ENCODE measurements at places on chromosomes 5 and 9. TPM values are rescaled to one million over a fixed set of nuclear protein-coding genes. Genes with fewer than 3 reads are reported as not detected.

The GEMIN5 gene
- total RNA-seq, result 19.2 TPM

The IFNE gene
- total RNA-seq, result not detected

The TTC16 gene
- not detected for total RNA-seq

The ANXA2R gene
- 3.5 TPM for total RNA-seq

GRCh38 chr9:108048406-108049025, 558.9 kb upstream of the KLF4 start:
- H3K4me3 ChIP-seq, result no peak overlapping the region
- H3K27me3 ChIP-seq, result no peaks in the 10 kb centered on the region
- DNase-seq, result no peak

GRCh38 chr9:34500623-34501267, 22.0 kb downstream of the ENHO start:
- peaks cover 4% of the 10 kb centered on the region for H3K36me3 ChIP-seq
- DNase-seq, result no peak
- no peak overlapping the region for H3K27ac ChIP-seq
- peaks cover 39% of the 10 kb centered on the region for H3K27me3 ChIP-seq

The AFAP1L1 gene
- 1.5 TPM for total RNA-seq

- no peaks in the 10 kb centered on the region for H3K4me1 ChIP-seq
- H3K27ac ChIP-seq, result no peak overlapping the region
Observed at GRCh38 chr5:165457859-165458481, 1952.6 kb downstream of the MAT2B start.
